ENCODE measurements at places on chromosomes 5 and 9. TPM values are rescaled to one million over a fixed set of nuclear protein-coding genes. Genes with fewer than 3 reads are reported as not detected.

DNA sequence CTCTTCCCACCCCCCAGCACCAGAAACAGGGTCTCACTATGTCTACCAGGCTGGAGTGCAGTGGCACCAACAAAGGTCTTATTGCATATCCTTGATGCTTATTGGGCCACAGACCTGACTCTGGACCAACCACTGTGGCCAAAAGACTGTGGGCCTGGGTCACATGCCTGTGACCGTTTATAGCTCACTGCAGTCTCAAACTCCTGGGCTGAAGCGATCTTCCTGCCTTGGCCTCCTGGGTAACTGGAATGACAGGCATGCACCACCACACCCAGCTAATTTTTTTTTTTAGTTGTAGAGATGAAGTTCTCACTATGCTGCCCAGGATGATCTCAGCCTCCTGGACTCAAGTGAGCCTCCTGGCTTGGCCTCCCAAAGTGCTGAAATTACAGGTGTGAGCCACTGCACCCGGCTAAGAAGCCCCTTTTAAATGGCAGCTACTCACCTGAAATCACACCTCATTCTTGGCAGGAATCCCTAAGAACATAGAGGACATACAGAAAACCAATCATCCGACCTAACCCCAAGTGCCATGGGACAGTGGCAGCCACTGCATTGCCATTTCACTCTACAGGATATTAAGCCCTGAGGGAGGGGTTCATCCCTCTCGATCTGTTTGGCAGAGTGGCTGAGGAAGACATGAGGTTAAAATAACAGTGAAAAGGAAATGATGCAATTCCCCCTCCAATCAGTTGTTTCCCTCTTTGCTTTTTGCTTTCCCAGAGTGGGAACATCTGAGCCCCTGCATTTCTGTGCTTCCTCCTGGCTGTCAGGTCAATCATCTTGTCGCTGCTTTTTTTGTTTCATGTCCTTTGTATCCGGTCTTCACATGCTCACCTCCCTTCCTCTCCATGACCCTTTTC is 74.6 kb downstream of the LRRC70 start:
- no peak overlapping the region for H3K27ac ChIP-seq
- DNase-seq, result no peak
- no peaks in the 10 kb centered on the region for H3K27me3 ChIP-seq
- H3K4me3 ChIP-seq, result no peak overlapping the region
- H3K36me3 ChIP-seq, result no peaks in the 10 kb centered on the region

GRCh38 chr5:172407822-172408221 is 46.5 kb downstream of the SH3PXD2B start:
- no peak for DNase-seq
- peak overlapping the region; percentile 2 for H3K27ac ChIP-seq
- H3K27me3 ChIP-seq, result no peaks in the 10 kb centered on the region
- no peaks in the 10 kb centered on the region for H3K36me3 ChIP-seq
- no peak overlapping the region for H3K4me3 ChIP-seq
- H3K4me1 ChIP-seq, result peaks cover 7% of the 10 kb centered on the region

DNA sequence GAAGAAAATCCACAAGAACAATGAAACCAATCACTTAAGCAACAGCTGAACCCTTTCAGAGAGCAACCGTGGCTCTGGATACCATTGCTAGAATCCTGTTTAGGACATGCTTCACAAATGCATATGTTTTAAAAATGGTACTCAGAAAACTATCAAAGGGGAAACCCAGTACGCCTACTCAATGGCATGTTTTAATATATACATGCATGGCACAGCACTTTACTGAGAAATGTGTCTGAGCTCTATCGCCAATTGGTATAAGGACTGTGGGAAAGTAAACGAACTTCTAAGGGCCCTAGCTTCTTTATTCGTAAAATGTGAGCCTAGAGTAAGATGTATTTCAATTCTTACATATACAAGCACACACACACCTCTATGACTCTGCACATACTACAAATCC is 72.3 kb downstream of the PTBP3 start:
- no peak overlapping the region for H3K4me3 ChIP-seq
- H3K27ac ChIP-seq, result no peak overlapping the region
- no peaks in the 10 kb centered on the region for H3K4me1 ChIP-seq
- no peak for DNase-seq

DNA sequence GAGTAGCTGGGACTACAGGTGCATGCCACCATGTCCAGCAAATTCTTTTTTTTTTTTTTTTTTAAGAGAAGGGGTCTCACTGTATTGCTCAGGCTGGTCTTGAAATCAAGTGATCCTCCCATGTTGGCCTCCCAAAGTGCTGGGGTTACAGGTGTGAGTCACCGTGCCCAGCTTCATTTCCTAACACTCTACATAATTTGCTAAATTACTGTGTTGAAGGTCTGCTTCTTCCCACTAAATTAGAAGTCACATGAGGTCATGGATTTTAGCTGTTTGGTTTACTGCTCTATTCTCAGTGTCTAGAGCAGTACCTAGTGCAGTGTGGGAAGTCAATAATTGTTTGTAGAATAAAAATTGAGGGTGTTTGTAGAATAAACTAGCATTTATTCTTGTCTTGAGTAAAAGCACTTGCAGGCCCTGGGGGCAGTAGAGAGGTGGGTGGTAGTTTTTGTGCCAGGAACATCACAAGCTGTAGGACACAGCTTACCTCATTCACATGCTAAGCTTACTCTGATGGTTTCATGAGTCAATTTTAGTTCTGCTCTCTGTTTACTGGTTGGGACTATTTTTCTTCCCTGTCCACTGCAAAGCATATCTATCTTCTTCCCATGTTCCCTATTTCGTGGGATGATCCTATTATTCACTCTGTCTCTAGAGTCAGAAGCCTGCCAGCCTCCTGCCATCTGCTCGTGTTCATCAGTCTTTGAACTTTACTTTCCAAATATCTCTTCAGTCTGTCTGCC is 7.0 kb downstream of the TEX48 start:
- no peak overlapping the region for H3K27ac ChIP-seq
- H3K4me1 ChIP-seq, result no peaks in the 10 kb centered on the region
- H3K27me3 ChIP-seq, result peaks cover 29% of the 10 kb centered on the region
- no peaks in the 10 kb centered on the region for H3K36me3 ChIP-seq

TRPM6 gene
- 0.14 TPM for total RNA-seq

GRCh38 chr9:95753762-95754465 is 121.6 kb upstream of the ERCC6L2 start:
- H3K4me3 ChIP-seq, result no peak overlapping the region
- DNase-seq, result no peak
- no peaks in the 10 kb centered on the region for H3K36me3 ChIP-seq
- H3K27ac ChIP-seq, result no peak overlapping the region
- peaks cover 49% of the 10 kb centered on the region for H3K4me1 ChIP-seq
- peaks cover 21% of the 10 kb centered on the region for H3K27me3 ChIP-seq

DNA sequence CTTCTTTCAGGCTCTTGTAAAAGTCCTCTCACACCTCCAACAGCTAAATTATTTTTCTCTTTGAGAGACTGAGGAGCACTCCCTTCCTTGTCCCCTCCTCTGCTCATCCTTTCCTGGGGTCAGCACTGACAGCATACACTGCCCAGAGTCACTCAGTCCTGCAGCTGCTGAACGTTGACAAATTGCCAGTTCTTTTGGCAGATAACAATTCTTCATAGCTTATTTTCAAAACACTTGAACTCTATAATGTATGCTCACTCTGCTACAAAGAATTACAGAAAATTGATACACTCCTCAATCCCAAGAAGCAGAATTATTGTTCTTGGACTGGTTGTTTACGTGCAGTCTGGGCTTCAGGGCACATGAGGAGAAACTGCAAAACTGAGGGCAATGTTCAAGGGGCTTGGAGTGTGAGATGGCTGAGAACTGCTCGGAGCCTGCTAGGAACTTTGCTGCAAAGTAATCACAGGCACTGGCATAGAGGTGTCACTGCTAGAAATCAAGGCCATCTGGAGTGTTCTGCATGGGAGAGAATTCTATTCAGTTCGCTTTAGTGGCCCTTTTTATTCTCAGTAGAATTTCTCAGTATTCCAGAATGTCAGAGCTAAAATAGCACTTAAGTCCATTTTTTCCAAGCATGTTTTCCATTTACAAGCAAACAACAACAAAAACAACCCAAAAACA is 96.4 kb upstream of the SPOCK1 start:
- H3K27ac ChIP-seq, result no peak overlapping the region
- DNase-seq, result no peak
- H3K36me3 ChIP-seq, result no peaks in the 10 kb centered on the region

DNA sequence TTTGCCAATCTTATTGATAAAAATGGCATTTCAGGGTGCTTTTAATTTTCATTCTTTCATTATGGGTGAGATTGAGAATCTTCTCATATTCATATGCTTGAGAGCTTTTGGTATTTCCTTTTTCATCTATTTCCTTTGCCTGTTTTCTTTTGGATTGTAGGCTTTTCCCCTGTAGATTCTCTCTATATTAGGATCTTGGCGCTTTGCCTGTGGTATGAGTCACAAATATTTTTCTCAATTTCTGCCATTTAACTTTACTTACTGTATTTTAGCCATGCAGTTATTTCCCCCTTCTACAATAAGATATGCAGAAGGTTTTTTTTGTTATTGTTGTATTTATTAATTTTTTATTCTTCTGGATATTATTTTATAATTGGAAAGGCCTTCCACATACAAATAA is 21.5 kb upstream of the KLF9 start:
- no peaks in the 10 kb centered on the region for H3K36me3 ChIP-seq
- H3K27ac ChIP-seq, result peak overlapping the region; percentile 48
- no peak for DNase-seq
- H3K4me1 ChIP-seq, result peaks cover 38% of the 10 kb centered on the region
- no peaks in the 10 kb centered on the region for H3K27me3 ChIP-seq

GRCh38 chr5:6715271-6715670 is 2.0 kb downstream of the TENT4A start:
- H3K27ac ChIP-seq, result no peak overlapping the region
- H3K27me3 ChIP-seq, result no peaks in the 10 kb centered on the region
- no peak for DNase-seq
- H3K4me3 ChIP-seq, result peak overlapping the region; percentile 60
- H3K36me3 ChIP-seq, result no peaks in the 10 kb centered on the region
